COR-L47 (cell line): ENCODE measurements at places on chromosomes 3 and 15.
A peak's percentile ranks its signal among the peaks of the same experiment; 100 is the strongest.

GRCh38 chr3:134796281-134797056 is 1.4 kb downstream of the EPHB1 start:
- DNase-seq: peak; percentile 81

GRCh38 chr3:67642734-67643133 is 11.7 kb downstream of the SUCLG2 start:
- DNase-seq: no peak

DNA sequence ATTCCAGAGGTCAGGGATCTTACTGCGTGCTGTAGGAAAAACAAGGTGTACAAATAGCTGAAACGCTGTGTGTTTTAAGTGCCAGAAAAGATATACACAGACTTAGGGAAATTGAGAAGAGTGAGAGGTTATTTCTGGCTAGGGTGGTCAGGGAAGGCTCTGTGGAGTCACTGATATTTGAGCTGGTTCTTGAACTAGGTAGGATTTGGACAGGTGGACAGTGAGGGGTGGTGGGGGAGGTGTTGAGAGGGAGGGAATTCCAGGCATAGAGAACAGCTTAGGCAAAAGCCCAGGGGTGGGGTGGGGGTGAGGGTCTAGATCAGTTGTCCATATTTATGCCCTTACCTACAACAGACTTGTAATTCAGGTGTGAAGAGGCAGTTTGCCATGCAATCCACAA is 7.0 kb downstream of the SEMA6D start:
- no peak for DNase-seq

DNA sequence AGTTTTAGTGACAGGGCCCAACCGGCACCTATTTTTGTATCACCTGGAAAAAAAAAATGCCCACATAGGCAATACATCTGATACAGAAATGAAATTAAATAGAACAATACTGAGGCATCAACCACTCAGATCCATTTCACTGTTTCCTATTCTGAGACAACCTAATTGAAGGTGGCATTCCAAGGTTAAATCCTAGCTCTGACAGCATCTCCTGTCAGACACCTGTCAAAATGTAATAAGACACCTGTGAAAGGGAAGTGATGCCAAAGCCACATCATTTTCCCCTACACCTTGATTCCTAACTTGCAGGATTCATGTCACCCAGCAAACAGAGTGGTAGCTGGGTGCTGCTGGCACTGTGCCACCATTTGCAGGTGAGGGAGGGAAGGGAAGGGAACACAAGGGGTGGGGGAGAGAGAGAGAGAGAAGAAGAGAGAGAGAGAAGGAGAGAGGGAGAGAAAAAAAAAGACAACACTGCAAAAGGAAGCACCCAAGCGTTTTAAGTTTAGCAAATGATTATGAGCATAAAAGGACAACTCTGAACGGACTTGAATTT is 1044.6 kb upstream of the CFAP20DC start:
- peak; percentile 65 for DNase-seq

DNA sequence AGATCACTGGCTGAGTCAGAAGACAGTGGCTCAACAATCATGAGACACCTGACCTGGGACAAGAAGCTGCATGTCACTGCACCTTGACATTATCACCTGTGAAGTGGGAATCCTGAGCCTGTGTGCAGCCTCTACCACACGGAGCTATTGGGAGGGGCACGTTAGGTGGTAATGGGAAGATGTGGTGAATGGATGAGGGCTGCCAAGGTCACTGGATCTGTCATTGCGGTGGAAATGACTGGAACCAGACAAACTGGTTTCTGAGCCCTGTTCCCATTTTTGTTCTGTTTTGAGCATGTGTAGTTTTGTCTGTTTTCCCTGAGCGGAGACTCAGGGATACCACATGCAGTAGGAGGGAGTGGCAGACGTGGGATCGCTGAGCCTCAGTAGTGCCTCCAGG is 235.5 kb downstream of the OPA1 start:
- DNase-seq: no peak

DNA sequence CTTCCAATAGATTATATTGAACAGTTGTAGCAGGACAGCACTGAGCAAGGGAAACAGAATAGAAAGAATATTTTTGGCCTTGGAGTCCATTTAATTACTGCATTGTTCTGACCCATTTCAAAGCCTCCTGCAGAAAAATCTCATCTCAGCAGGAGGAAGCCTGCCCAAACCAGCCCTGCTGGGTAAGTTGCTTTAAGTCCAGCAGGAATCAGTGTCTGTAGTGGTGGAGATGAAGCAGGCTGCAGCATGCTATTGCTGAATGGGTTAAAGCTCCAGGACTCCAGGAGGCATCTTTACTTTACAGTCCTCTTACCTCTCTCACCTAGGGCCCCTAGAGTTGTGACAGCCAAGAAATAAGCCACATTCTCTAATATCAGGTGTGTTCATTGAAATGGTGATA is 380.3 kb upstream of the THBS1 start:
- no peak for DNase-seq

- DNase-seq: no peak
Observed at GRCh38 chr15:75721923-75722870, 9.5 kb upstream of the CSPG4 start.

- no peak for DNase-seq
Observed at GRCh38 chr3:113533534-113533892, 1.2 kb downstream of the SIDT1 start.

- DNase-seq: peak; percentile 4
Observed at GRCh38 chr3:134059671-134060560, 30.2 kb upstream of the SLCO2A1 start.

DNA sequence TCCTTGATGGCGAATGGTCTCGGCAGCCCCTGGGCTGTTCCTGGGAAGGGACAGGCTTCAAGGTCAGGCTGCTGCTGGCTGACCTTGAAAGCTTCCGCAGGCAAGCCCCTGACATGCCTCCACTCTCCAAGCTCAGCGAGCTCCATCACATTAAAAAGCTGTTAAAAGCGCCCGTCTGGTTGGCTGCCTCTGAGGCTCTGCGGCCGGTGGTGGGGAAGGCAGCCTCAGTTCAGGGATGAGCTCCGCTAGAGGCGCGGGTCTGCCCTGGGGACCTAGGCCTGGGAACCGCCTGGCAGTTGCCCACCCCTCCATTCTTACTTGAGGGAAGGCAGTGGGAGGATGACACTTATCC is 103.8 kb downstream of the LINGO1 start:
- no peak for DNase-seq

DNA sequence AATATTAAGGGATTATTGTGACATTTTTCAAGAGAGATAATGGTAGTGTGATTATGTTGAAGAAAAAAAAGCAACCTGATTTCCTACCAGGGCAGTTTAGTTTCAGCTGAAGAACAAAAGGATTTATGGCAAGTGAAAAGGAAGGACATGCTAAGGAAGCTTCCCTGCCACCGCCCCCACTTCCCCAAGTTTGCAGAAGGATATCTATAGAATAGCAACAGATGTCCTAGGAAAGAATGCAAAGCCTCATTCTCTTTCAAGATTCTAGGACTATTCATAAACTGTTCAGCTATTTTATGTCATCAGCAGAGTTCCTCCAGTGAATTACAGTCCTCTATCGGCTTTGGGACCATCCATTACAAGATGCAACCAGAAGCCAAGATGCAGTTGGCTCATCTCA is 160.8 kb downstream of the SATB1 start:
- no peak for DNase-seq

DNA sequence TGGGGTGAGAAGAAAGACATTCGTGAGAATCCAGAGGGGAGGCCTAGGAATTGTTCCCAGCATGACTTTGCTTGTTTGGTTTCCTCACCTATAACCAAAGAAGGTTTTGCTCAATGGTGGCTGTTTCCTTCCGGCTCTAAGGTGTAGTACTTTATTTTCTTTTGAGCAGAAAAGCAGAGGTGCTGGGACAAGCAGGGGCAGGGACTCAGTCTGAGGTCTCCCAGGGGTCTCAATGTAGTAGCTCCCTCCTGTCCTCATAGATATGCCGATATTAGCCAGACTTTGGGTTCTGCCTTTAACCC is 41.6 kb downstream of the ZBTB38 start:
- DNase-seq: no peak

- DNase-seq: no peak
Observed at GRCh38 chr3:18680758-18681157, 255.6 kb upstream of the SATB1 start.

- no peak for DNase-seq
Observed at GRCh38 chr3:14374444-14374883, 27.9 kb upstream of the SLC6A6 start.

DNA sequence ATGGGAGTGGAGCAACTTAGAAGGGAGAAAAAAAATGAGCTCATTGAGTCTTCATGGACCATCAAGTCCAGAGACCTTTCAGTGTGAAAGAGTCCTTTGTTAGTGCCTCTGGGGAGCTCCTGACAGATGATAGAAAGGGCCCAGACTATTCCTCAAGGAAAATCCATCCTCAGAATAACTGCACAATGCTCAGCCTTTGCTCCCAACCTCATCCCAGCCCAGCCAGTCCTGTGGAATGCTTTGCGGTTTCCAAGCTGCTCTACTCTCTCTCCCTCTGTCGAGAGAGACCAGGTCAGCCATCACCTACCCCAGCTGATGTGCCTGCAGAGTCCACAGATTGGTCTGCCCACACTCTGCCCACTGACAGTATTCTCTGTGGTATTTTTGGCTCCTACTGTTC is 406.2 kb downstream of the MFSD1 start:
- DNase-seq: no peak

DNA sequence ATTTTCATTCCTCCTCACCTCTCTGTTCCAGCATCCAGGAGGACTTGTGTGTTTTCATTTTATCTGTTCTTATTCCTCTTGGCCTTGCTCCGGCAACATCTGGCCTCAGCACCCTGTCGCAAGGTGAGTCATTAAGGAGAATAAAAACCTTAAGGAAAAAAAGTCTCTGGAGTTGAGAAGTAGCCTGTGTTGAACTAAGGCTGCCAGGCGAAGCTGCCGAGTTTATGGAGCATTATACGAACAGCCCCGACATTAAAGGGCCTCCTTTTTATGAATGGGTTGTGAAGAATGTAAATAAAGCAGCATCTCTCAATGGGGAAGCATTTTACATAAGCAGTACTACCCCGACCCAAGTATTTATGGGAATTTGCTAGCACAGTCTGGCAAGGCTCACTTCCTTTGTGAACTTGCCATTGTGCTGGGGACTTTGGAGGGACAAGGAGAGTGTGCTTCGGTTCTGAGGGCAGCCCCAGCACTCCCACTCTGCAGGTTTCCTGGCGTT is 4.7 kb downstream of the BAHD1 start:
- DNase-seq: no peak

DNA sequence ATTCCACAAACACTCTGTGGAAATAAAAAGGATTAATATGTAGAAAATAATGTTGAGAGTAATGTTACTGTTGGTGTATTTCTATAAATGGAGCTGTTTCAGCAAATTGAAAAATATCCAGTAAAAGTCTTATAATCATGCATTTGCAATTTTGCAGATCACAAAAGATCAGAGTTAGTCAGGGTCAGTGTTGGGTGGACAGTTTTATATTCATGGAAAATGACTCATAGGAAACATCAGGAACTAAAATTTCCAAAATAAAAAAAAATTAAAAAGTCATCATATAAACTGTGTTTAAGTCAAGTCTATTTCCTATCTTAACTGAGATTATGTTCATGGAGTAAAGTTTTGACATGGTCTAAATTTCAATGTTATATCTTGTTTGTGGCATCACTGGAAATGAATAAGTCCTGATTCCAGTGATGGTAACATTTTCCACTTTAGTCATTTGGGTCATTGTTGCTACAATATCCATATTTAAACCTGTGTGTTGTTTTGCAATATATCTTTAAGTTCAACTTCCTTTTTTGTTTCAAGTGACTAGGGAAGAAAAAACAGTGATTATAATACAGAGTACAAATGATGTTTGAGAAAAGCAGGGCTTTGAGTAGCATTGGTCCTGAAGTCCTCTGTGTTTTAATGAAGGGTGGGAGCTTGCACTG is 37.8 kb downstream of the MITF start:
- DNase-seq: no peak

- no peak for DNase-seq
Observed at GRCh38 chr3:33331414-33331813, 54.2 kb downstream of the FBXL2 start.
